Activated T-helper 17 cell treated with anti-CD3 and anti-CD28 coated beads, Interleukin-2, amount 50 U/mL, for 72 hours (primary cell): ENCODE measurements at places on chromosomes 12 and 14.
A peak's percentile ranks its signal among the peaks of the same experiment; 100 is the strongest.

DNA sequence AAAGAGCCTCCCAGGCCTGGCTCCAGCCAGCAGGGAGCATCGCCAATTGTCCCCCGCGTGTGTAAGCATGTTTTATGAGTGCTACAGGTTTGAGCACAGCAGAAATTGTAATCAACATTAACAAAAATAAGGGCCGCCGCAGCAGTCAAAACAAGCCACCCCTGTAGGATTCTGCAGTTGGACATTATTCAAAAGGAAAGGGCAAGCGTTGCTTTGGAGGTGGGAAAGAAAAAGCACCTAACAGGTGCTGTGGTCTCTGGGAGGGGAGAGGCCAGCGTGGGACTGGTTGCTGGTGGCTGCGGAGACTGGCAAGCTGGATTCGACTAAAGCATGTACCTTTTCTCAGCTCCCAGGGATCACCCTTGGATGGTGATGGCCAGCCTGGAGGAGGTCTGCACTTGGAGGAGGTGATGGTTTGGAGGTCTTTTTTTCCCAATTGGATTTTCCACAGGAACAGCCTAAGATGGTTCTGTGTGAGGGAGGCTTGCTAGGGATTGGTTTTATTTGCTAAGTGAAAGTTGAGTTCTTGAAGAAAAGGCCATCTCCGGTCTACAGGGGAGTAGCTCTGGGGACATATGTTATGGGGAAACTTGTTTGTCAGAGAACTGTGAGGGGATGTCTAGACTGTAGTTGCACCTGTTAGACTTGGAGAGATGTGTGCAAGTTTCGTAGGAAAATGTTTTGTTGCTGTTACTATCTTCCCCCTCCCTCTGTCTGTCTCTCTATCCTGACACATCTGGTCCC lies 2.0 kb downstream of the DYRK2 start:
- no peaks in the 10 kb centered on the region for H3K27me3 ChIP-seq
- H3K36me3 ChIP-seq: peaks cover 51% of the 10 kb centered on the region
- peak overlapping the region; percentile 92 for H3K27ac ChIP-seq
- H3K4me3 ChIP-seq: peak overlapping the region; percentile 91

DNA sequence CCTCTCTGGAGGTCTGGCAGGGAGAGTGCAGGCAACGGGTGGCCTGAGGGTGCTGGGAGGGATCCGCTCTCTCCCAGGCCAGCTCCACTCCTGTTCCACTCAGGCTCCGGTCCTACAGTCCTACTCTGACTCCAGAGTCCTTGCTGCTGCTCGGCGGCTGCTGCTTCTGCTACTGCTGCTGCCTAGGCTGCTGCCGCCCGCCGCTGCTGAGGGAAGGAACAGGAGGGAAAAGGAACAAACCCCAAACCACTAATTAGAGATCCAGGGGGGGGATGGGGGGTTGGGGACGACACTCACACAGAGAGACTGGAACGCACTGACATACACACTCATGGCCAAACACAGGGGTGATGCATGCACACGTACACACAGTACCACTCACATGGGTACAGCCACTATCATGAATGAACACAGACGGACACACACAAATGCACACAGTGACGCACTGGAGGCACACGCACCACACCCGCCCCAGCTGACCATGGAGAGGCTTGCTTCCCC lies at the start of gene SP7:
SP7 (minus strand) TSS at position 174 of the 501 bp plus-strand sequence. CDS start 708 bp downstream, outside the sequence.
- H3K4me3 ChIP-seq: no peak within 1 kb of the TSS
- ATAC-seq: no peak
- H3K36me3 ChIP-seq: no peaks in the 10 kb centered on the region
- peaks cover 13% of the 10 kb centered on the region for H3K4me1 ChIP-seq

DNA sequence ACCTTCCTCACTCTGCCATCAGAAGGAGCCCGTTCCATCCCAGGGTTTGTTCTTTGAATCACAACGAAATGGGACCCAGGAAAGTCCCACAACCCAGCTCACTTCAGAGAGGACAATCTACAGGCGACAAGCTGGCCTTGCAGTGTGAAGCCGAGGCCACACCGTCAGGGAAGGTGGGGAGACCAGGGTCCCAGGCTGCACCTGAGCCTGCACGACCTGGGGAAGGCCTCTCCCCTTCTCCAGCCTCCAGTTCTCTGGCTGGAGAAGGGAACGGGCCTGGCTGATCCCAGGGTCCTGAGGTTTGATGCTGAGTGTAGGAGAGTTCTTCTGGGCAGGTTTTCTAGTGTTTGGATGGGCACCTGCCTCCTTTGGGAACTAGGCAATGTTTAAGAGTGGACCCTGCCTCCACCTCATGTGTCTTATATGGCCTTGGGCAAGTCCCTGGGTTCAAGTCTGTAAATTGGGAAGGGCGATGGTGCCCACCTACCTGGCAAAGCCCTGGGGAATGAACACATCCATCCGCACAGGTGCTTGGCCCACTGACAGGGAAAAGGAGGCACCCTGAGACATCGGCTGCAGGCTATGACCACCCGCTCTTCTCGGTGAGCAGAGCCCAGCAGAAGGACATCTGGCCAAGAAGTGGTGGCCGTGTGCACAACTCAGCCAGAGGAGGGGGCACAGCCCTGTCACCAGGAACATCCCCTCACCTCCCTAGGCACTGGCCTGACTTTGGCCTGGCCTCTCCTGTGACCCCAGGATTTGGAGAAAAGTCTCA lies 77.9 kb upstream of the BCL11B start:
- no peak overlapping the region for H3K27ac ChIP-seq
- H3K4me3 ChIP-seq: no peak overlapping the region
- ATAC-seq: no peak

DNA sequence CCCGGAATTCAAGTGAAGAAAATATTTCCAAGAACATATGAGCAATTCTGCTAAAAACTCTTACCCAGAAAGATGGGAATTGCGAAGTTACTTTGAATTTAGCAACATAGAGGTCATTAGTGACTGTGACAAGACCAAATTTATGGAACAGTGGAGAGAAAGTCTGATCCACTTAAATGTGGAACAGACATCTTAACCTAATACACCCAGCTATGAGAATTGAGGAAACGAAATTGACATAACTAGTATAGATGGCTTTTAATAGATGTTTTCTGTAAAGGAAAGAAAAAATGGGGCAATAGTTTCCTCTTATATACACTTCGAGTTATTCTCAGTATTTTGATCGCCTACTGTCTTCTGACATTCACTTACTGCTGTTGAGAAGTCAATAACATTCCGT lies 4.6 kb downstream of the OVCH1 start:
- no peak overlapping the region for H3K4me3 ChIP-seq
- H3K27ac ChIP-seq: no peak overlapping the region
- H3K4me1 ChIP-seq: no peaks in the 10 kb centered on the region
- peaks cover 13% of the 10 kb centered on the region for H3K27me3 ChIP-seq

DNA sequence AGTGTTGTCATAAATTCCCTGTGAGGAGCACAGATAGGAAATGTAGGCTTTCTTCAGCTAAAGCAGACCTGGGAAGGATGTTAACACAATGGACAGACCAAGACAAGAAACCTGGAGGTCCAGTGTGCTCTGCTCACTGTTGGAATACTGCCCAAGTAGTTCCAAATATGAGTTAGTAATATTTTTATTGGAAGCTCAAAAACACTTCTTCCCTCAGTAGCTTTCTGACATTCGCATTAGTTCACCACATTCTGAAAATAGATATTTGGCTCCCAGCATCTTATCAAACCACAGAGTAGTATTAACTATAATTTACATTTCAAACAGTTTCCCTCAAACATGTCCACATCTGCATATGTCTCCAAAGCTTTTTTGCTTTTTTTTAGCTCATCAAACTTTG lies 74.8 kb upstream of the PYGL start:
- H3K4me3 ChIP-seq: no peak overlapping the region
- H3K27me3 ChIP-seq: peaks cover 11% of the 10 kb centered on the region
- ATAC-seq: no peak
- H3K27ac ChIP-seq: no peak overlapping the region

GRCh38 chr12:102342281-102343006 lies 137.9 kb downstream of the IGF1 start:
- H3K4me1 ChIP-seq: no peaks in the 10 kb centered on the region
- no peak overlapping the region for H3K27ac ChIP-seq
- no peaks in the 10 kb centered on the region for H3K36me3 ChIP-seq
- ATAC-seq: no peak
- no peaks in the 10 kb centered on the region for H3K27me3 ChIP-seq

GRCh38 chr14:100791348-100791735 lies 34.6 kb upstream of the MEG3 start:
- no peak for ATAC-seq
- no peaks in the 10 kb centered on the region for H3K4me1 ChIP-seq
- peaks cover 18% of the 10 kb centered on the region for H3K27me3 ChIP-seq
- H3K36me3 ChIP-seq: no peaks in the 10 kb centered on the region
- H3K4me3 ChIP-seq: no peak overlapping the region
- no peak overlapping the region for H3K27ac ChIP-seq

- no peaks in the 10 kb centered on the region for H3K4me1 ChIP-seq
- no peaks in the 10 kb centered on the region for H3K36me3 ChIP-seq
- no peak for ATAC-seq
- H3K4me3 ChIP-seq: no peak overlapping the region
Observed at GRCh38 chr12:131694116-131694838, 16.6 kb upstream of the SFSWAP start.

DNA sequence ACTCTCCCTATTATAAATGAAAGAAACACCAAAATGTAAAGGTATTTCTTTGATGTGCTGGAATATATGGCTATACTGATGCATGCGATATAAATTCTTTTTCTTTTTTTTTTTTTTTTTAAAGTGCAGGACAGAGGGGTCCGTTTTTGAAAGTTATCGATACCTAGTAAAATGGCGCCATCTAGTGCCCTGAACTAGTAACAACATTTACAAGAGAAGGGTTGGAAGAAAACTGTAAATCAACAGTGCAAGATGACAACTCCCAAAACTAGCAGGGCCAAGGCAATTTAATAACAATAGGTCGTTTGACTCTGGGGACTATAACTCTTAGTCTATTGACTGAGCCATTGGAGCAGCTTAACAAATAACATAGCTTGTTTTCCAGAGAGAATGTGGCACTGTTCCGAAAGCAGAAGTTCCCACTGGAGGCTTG lies 137.7 kb downstream of the SPTSSA start:
- no peak overlapping the region for H3K4me3 ChIP-seq
- H3K27ac ChIP-seq: no peak overlapping the region
- no peaks in the 10 kb centered on the region for H3K36me3 ChIP-seq
- no peaks in the 10 kb centered on the region for H3K27me3 ChIP-seq
- H3K4me1 ChIP-seq: no peaks in the 10 kb centered on the region
- ATAC-seq: no peak

GRCh38 chr12:100128512-100128908 lies 14.2 kb downstream of the BLTP3B start:
- H3K36me3 ChIP-seq: peaks cover 12% of the 10 kb centered on the region
- H3K4me1 ChIP-seq: peaks cover 18% of the 10 kb centered on the region
- H3K27me3 ChIP-seq: no peaks in the 10 kb centered on the region
- ATAC-seq: no peak
- peak overlapping the region; percentile 31 for H3K27ac ChIP-seq

DNA sequence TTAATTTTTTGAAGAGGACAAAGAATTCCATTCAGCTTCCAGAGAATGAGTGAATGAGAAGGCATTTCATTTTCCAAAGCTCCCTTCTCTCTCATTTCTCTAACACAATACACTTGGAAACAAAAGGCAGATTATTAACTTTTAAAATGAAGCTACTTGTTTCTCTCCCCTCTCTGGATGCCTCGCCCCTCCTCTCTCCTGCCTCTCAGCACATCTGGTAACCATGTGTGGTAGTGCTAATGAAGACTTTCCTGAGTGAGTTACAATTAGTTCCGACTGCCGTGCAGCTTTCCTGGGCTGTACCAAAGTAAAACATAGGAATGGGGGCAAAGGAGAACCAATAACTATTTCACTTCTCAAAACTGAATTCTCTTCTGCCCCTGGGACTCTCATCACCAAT lies 84.7 kb upstream of the SOX5 start:
- no peaks in the 10 kb centered on the region for H3K27me3 ChIP-seq
- H3K4me3 ChIP-seq: no peak overlapping the region
- no peak for ATAC-seq

DNA sequence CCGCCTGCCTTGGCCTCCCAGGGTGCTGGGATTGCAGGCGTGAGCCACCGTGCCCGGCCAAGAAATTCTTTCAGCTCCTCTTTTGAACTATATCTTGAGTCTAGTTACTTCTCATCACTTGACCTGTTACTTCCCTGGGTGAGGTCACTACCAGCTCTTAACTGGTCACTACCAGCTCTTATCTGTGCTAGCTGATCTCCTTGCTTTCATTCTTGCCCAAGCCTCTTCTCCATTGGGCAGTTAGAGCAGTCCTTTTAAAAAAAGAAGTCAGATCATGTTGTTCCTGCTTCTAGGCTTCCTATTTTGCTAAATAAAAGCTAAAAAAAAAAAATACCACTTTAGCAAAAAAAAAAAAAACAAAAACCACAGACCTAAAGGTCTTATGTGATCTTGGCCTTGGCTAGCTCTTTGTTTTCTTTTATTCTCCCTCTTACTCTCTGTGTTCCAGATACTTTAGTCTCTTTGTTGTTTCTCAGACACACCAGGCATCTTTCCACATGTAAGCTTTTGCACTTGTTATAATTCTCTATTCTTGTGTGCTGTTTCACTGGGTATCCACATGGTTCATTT lies 63.5 kb downstream of the RAD51B start:
- peaks cover 10% of the 10 kb centered on the region for H3K4me1 ChIP-seq
- H3K36me3 ChIP-seq: peaks cover 6% of the 10 kb centered on the region
- no peaks in the 10 kb centered on the region for H3K27me3 ChIP-seq
- no peak overlapping the region for H3K4me3 ChIP-seq
- H3K27ac ChIP-seq: no peak overlapping the region
- no peak for ATAC-seq

DNA sequence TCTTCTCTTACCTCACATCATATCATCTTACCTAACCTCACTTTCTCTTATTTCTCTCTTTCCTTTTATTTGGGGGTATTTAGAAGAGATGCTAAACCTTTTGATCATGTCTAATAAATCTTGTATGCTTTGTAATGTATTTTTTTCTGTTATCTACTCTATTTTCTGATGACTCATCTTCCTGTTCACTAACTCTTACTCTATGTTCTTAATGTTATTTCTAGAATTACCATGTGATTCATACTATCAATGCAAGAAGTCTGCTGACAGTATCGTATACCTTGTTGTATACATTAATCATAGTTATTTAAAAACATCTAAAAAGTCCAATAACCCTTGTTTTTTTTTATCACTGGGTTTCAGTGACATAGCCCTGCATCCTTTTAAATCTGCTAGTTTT lies 62.3 kb downstream of the MGAT4C start:
- H3K27me3 ChIP-seq: no peaks in the 10 kb centered on the region
- H3K27ac ChIP-seq: no peak overlapping the region
- no peak for ATAC-seq
- no peak overlapping the region for H3K4me3 ChIP-seq
- H3K4me1 ChIP-seq: no peaks in the 10 kb centered on the region
- H3K36me3 ChIP-seq: no peaks in the 10 kb centered on the region

DNA sequence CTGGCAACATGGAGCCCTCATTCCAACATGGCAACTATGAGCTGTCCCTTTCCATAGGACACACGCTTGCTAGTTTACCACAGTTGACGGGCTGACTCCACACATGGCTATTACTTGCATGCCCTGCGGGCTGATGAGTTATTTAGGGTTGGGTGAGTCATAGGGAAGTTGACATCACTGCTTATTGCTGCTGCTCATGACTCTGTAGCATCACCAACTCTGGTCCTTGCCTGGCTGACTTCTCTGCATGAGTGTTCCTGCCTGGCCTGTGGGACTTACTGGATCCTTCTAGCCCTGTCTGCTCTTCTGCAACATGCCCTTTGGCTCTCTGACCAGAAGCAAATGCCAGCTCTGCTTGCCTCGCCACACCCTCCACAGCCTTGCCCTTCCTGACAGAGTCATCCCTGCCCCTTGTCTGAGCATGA lies 199.5 kb downstream of the ANO6 start:
- H3K27me3 ChIP-seq: no peaks in the 10 kb centered on the region
- H3K27ac ChIP-seq: peak overlapping the region; percentile 24
- H3K4me1 ChIP-seq: peaks cover 11% of the 10 kb centered on the region
- H3K36me3 ChIP-seq: peaks cover 53% of the 10 kb centered on the region
- no peak overlapping the region for H3K4me3 ChIP-seq

- peak overlapping the region; percentile 80 for H3K4me3 ChIP-seq
- ATAC-seq: peak; percentile 29
- peaks cover 80% of the 10 kb centered on the region for H3K27me3 ChIP-seq
- H3K36me3 ChIP-seq: peaks cover 15% of the 10 kb centered on the region
- H3K4me1 ChIP-seq: peaks cover 15% of the 10 kb centered on the region
Observed at GRCh38 chr12:53995002-53995377, 5.0 kb upstream of the HOXC9 start.
